ENCODE measurements at places on chromosomes 1 and 21.

DNA sequence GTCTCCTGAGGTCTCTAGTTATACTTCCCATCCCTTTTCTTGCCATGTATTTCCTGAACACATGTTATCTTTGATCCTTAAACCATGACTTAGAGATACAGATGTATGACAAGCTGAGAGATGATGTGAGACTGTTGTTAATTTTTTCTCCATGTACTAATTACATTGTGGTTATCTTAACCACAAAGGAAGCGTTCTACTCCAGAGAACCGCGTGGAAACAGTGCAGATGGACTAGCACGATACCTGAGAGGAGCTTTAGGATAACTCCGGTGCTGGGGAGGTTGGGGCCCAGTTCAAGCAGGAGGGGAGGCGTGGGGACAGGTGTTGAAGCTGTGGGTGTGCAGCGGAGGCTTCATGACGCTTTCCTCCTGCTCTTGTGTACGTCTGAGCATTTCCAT lies 17.5 kb downstream of the PDE9A start:
- no peak for DNase-seq

GRCh38 chr1:207321790-207322645 lies 540 bp downstream of the CD55 start:
- no peak for DNase-seq

DNA sequence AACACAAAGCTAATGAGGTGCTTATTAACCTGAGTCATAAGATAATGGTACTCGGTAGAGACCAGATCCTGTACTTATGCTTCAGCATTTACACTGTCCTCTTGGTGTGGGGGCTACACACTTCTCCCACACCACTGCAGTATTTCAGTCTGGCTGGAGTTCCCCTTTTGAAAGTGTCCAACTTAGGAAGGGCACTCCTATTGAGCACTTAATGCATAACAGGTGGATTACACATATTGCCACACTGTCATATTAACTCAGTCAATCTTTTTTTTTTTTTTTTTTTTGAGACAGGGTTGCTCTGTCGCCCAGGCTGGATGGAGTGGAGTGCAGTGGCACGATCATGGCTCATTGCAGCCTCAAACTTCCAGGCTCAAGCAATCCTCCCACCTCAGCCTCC lies 1.5 kb downstream of the GPATCH4 start:
- DNase-seq: no peak

DNA sequence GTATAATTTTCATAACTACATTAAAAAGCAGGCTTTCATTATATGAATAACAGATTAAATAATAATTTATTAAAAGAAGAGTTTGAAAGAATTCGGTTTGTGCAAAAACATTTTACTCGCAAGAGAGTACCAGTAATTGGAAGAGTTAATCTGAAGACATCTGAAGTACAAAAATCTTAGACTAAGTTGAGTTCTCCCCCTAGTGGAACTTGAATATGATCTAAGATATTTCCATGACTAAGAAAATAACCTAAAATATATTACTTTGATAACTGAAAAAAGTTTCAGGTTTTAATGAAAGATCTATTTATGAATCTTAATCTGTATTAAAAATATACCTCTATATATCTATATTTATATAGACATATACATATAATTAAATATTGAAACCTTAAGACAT lies 112.5 kb upstream of the GFI1 start:
- no peak for DNase-seq
